ENCODE measurements at places on chromosomes 4 and X.
A peak's percentile ranks its signal among the peaks of the same experiment; 100 is the strongest.

DNA sequence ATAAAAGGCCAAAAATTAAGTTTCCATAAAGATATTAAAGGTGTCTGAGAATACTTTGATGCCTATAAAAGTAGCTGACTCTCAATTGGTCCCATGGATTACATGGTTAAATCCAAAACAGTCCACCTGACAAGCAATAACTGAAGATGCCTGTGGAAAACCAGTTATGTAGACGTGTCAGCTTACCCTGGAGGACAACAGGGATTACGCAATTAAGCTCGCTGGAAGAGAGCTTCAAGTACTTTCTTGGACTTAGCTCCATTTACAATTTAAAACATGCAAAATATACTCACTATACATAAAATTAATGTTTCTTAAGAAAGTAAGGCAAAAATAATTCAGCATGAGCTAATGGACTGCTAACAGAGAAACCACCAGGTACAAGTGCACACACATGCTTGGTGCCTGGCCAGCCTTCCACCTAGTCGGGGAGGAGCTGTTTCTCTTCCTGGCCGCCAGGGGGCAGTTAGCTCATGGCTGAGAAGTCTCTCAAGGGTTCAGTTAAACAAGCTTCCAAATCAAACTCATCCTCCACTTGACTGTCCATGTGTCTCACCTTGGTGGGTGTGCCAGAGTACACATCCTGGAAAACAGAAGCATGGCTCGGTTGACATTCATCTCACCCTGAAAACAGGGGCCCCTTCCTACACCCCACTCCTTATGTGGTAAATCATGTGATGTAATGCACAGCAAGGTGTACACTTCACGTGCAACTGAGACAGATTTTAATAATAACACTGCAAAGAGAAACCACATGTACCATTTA lies 9.2 kb upstream of the FAM53A start:
- DNase-seq, result no peak

DNA sequence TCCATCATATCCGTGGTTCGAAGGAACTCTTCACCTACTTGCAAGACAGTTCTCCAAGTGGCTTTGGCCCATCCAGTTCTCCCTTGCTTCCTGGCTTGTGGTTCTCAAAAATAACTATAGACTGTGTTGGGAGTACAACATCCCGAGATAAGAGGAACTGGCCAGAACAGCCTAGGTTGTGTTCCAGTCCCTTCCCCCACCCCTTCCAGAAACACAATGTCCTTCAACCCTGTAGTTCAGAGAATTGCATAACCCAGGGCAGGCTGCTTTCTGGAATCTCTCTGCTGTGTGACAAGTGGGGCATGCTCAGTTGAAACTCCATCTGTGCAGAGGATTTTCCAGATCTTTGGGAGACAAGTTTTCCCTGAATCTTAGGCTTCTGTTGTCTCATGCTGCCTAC lies 206.5 kb downstream of the PCDH10 start:
- DNase-seq, result no peak

DNA sequence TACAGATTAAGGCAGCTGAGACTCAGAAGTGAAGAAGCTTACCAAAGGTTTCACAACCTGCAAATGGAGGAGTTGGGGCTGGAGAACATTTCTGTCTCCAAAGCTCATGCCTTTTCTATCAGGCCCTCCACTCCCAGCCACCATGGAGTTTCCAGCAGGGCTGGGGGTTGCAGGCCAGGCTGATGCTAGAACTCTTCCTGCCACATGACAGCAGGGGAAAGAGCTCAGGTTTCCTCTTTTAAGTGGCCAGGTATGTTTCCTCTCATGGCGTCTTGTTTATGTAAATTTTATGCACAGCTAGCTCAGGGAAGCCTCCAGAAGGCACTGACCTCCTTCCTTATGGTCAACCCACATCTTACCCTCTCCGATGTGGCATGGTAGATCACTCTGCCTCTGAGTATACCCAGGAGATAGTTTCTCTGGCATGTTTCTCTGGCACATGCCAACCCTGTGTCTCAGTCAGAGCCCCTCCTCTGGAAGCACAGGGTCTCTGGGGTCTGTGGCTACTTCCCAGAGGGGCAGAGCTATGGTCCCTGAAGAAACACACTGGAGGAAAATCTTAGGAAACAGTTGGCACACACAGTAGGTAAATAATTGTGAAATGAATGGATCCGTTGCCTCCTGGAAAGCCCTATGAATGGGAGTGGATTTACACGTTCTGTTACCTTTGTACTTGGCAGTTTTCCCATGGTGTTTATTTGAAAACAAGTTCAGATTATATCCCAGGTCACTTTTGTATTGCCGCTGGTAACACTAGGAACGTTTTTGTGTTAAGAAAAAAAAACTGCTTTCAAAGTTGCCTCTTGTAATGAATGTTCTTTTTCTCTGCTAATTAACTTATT lies 28.9 kb downstream of the PDK3 start:
- DNase-seq, result no peak

GRCh38 chr4:184306949-184307348 lies 89.3 kb upstream of the ENPP6 start:
- no peak for DNase-seq

GRCh38 chr4:172207258-172207657 lies 394.1 kb downstream of the GALNTL6 start:
- DNase-seq, result no peak

GRCh38 chr4:126973201-126973600 lies 659.6 kb upstream of the INTU start:
- no peak for DNase-seq

DNA sequence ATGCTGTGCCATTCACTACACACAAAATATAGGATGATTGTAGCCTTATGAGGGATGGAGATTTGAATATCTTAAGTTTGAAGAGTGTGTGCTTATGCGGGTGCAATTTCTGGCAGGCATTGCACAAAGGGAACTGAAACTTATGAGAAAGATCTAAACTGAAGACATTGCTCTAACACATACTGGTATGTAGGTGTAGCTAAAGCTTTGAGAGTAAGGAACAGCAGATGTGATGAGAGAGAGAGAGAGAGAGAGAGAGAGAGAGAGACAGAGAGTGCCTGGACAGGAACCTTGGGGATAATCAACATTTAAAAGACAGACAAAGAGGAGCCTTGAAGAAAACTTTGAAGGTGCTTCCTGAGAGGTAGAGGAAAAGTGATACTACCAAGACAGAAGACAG lies 379.7 kb downstream of the SPRY1 start:
- DNase-seq, result no peak

GRCh38 chrX:24204331-24204730 lies 54.8 kb downstream of the ZFX start:
- DNase-seq, result no peak

DNA sequence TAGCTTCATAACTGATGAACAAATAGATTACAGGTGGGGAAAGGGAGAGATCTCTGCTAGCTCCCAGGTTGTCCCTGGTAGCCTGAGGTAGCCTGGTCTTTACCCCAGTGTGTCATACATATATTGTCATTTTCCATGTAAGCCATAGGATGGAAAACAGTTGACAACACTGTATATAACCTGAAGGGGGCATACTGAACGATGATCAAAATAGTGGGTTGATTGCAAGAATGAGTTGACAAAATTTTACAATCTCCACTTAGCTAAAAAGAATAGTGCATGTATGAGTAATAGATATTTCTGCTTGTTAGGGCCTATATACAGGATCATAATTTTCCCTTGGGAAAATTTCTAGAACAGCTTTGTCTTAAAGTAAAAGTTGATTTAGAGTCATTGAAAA lies 304.1 kb upstream of the HAND2 start:
- no peak for DNase-seq

- DNase-seq, result no peak
Measured at GRCh38 chr4:174402470-174403176, 118.9 kb downstream of the CEP44 start.

- no peak for DNase-seq
Measured at GRCh38 chrX:54495814-54496516, at the start of gene FGD1. Gene FGD1, minus strand, starts transcription at chrX:54496234. Its CDS starts 802 bp downstream, at chrX:54495432.

DNA sequence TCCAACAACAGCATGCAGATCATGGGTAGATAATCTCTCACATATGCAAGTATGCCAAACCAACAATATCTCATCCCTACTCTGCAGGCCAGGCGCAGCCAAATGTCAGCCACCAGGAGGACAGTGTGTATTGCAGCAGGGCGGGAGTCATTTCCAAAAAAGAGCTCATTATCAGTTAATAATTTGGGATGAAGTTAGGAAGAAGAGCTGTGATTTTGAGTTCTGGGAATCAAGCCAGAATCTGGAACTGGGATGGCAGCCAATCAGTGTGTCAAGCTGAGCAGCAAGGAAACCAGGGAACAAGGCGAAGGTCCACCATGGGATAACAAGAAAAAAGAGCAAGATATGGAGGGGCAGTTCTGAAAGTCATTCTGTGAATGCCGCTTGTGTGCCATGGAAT lies 88.2 kb upstream of the CAMK2D start:
- no peak for DNase-seq

- DNase-seq, result no peak
Measured at GRCh38 chrX:54419559-54420302, 20.5 kb upstream of the TSR2 start.

- DNase-seq, result no peak
Measured at GRCh38 chr4:94354474-94354896, 11.8 kb upstream of the HPGDS start.

GRCh38 chr4:39166669-39167068 lies 15.7 kb upstream of the WDR19 start:
- DNase-seq, result no peak

DNA sequence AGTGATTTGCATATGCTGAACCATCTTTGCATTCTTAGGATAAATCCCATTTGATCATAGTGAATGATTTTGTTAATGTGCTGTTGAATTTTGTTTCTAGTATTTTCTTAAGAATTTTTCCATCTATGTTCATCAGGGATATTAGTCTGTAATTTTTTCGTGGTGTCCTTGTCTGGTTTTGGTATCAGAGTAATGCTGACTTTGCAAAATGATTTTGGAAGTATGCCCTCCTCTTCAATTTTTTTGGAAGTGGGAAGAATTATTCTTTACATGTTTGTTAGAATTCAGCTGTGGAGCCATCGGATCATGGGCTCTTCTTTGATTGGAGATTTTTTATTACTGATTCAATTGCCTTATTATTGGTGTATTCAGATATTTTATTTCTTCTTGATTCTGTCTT lies 54.0 kb upstream of the TRO start:
- no peak for DNase-seq

GRCh38 chr4:61533140-61533539 lies 333.0 kb downstream of the ADGRL3 start:
- peak; percentile 65 for DNase-seq

GRCh38 chr4:7043284-7044136 lies at the start of gene TADA2B:
Gene TADA2B, plus strand, starts transcription at chr4:7043372. Its CDS starts 208 bp downstream, at chr4:7043580.
- no peak for DNase-seq

DNA sequence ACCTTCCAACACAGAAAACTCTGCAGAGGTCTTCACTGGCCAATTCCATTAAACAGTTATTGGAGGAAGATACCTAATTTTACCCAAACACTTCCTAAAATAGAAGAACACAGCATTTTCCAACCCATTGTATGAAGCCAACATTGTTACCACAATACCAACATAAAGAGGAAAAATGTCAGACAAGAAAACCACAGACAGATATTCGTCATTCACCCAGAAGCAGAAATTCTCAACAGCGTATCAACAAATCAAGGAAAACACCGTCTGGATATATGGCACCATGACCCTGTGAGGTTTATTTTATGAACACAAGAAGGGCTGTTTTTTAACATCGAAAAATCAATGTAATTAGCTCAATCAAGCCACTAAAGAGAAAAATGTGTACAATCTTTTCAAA lies 255.6 kb downstream of the ASMT start:
- DNase-seq, result no peak

GRCh38 chrX:37746951-37747350 lies 32.9 kb upstream of the CYBB start:
- no peak for DNase-seq

DNA sequence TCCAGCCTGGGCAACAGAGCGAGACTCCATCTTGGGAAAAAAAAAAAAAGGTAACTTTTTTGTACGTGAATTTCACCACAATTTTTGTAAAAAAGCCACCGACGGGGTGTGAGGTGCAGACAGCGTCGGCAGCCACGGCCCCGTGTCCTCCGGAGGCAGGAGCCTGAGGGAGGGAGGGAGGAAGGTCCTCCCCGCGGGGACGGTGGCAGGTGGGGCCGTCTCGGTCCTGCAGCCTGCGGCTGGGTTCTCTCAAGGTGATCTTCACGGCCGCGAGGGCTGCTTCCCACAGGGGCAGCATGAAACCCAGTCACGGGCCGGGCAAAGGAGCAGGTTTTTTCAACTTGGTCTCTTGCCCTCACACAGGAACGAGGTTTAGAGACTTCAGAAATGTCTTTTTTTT lies 14.0 kb downstream of the PLCXD1 start:
- no peak for DNase-seq

GRCh38 chrX:79366873-79367749 lies at the start of gene ITM2A:
Gene ITM2A, minus strand, starts transcription at chrX:79367334. Its CDS starts 119 bp downstream, at chrX:79367215.
- DNase-seq, result no peak

GRCh38 chrX:107710617-107711391 lies 64.8 kb downstream of the TSC22D3 start:
- peak; percentile 58 for DNase-seq

GRCh38 chr4:112173593-112174558 lies 28.6 kb downstream of the FAM241A start:
- no peak for DNase-seq

GRCh38 chr4:41028392-41029076 lies 185.8 kb downstream of the APBB2 start:
- no peak for DNase-seq

DNA sequence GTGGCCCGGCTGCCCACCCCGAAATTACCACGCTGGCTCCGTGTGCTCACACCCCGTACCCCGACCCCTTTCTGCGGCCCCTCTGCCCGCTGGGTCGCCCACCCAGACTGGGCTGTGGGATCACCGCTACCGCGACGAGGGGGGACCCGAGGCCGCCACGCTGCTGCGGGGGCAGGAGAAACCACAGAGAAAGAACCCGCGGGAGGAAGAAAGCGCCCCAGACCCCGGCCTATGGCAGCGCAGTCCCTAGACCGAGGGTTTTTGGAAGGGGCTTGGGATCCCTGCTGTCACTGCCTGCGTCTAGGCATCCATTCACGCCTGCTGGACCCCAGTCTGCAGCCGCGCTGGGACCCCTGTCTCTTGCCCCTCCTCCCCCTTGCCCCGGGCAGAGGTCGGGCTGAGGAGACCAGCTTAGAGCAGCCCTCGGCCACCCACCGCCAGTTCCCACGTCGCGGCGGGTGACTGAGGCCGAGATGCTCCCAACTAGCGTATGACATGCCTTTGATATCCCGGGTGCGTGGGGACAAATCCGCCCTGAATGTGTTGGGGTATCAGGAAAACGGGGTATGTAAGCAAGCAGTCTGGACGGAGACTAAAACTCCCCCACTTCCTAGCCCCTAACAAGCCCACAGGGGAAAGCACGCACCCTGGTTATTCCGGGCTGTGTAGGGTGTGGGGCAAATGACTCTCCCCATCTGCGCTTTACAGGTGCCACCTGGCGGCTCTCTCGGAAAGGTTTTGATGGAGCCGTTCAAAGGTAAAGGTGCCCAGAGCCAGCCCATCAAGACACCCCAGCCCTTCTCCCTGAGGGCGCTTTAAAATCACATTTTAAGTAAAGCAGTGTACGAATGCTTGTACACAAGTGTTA lies 862 bp upstream of the INPP4B start:
- no peak for DNase-seq

DNA sequence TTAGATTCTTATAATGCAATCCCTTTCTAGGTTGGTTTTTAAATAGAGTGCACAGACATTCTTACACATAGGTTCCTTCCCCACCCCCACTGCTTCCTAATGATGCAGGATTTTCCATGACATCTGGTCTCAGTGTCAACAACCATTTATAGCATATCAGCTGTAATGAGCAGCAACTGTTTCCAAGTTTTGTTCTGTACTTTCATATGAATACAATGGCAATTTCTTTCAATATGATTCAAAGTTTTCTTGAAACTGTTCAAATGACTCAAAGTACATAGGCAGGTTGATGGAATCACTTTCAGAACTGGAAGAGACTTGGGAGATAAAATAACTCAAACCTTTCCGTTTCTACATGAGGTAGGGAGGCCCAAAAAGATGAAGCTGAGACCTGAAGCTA lies 220.7 kb downstream of the CAMK2D start:
- DNase-seq, result no peak
